Fibroblast of upper back skin (primary cell): ENCODE measurements at places on chromosomes 2 and 18.
A peak's percentile ranks its signal among the peaks of the same experiment; 100 is the strongest.

DNA sequence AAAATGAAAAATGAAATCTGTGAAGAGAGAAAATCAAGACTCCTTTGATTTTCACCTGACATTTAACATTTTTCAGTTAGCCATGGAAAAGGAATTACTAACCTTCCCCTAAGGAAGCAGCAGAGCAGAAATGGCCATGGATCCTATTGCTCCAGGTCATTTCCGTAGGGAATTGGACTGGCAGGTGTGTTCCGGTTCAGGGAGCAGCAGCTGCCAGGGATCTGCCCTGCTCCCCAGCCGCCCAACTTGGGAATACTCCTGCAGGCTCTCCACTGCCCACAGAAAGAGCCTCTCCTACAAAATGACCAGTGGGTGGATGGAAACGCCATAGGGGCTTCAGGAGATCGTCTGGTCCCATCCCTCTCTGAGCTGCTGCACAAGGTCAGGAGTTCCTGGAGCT, 86.0 kb upstream of the MAPK4 start:
- DNase-seq = no peak

- no peak for DNase-seq
Observed at GRCh38 chr2:241951316-241951700, 81.8 kb downstream of the RTP5 start.

- peak; percentile 14 for DNase-seq
Observed at GRCh38 chr2:170928036-170928823, 823 bp upstream of the GORASP2 start.

DNA sequence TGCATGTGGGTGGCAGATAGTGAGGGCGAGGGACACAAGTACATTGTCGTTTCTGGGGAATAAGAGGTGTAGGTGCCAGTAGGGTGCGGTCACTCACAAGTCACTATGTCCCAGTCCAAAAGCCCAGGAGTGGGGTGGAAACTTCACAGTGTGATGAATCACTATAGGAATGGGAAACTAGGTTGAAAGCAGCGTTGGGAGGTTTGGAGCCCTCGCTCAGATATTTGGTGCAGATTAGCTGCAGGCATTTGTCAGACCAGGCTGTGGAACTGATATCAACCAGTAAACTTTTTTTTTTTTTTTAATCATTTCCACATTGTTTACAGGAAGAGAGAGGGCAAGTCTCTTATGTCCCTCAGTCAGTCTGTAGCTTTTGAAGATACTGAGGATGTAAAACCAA, 121.8 kb downstream of the CERS6 start:
- DNase-seq = no peak
